ENCODE measurements at places on chromosomes 7 and 10.

DNA sequence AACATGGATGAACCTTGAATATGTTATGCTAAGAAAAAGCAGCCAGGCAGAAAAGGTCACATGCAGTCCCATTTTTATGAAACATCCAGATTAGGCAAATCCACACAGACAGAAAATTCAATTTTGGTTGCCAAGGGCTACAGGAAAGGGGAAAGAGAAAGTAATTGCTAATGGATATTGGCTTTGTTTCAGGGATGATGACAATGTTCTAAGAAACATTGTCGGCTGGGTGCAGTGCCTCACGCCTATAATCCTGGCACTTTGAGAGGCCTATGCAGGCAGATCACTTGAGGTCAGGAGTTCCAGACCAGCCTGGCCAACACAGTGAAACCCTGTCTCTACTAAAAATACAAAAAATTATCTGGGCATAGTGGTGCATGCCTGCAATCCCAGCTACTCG lies 23.0 kb downstream of the ZNF33B start:
- DNase-seq, result no peak

- DNase-seq, result no peak
Observed at GRCh38 chr10:7896297-7896696, 78.0 kb downstream of the TAF3 start.

DNA sequence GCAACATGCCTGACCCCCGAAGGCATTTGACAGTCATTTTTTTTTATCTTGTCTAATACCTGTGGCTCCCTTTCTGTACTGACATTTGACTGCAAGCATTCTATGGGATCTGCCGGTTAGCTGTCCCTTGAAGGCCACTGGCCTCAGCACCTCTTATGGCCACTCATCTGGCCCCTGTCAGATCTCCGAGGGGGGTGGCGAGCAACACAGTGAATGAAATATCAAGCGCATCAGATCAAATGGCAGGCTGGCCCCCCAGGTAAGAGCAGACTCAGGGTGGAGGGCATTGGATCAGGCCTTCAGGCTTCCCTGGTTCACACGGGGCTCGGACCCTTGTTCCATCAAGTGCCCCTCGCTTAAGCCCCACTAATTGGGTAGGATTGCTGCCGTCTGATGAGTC lies 199.6 kb upstream of the MKI67 start:
- no peak for DNase-seq

GRCh38 chr7:138838166-138838565 lies 40.2 kb upstream of the ATP6V0A4 start:
- DNase-seq, result no peak

GRCh38 chr10:29675984-29676383 lies 41.2 kb upstream of the SVIL start:
- DNase-seq, result no peak

GRCh38 chr10:129089341-129089740 lies 377.7 kb upstream of the MGMT start:
- no peak for DNase-seq

DNA sequence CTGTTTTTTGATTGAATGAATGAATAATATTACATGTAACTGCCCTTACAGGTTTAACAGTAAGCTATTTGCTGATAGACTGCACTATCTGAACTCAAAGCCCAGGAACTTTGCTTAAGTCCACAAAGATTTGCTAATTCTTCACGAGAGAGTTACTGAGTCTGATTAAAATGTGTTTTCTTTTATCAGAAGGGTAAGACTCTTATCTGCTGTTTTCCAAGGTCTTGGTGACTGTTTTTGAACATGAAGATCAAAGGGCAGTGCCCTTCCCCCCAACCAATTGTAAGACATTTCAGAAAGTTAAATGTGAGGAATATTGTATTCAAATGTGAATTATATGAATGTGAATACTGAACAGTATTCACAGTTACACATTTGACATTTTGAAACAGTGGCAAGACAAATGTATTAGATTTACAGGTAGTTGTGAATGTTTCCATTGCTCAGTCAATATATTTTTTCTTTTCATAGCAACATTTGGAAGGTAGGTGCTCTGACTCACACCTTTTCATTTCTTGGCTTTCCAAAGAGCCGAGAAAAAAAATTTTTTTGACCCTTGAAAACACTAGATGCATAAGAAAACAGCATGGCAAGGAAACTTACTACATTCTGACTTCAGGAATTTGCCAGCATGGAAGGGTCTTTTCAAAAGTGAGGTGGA lies 62.7 kb downstream of the DKK1 start:
- no peak for DNase-seq

GRCh38 chr7:75533926-75534325 lies 41.8 kb downstream of the SPDYE5 start:
- no peak for DNase-seq

GRCh38 chr7:1121886-1122831 lies 34.2 kb downstream of the GPER1 start:
- no peak for DNase-seq

DNA sequence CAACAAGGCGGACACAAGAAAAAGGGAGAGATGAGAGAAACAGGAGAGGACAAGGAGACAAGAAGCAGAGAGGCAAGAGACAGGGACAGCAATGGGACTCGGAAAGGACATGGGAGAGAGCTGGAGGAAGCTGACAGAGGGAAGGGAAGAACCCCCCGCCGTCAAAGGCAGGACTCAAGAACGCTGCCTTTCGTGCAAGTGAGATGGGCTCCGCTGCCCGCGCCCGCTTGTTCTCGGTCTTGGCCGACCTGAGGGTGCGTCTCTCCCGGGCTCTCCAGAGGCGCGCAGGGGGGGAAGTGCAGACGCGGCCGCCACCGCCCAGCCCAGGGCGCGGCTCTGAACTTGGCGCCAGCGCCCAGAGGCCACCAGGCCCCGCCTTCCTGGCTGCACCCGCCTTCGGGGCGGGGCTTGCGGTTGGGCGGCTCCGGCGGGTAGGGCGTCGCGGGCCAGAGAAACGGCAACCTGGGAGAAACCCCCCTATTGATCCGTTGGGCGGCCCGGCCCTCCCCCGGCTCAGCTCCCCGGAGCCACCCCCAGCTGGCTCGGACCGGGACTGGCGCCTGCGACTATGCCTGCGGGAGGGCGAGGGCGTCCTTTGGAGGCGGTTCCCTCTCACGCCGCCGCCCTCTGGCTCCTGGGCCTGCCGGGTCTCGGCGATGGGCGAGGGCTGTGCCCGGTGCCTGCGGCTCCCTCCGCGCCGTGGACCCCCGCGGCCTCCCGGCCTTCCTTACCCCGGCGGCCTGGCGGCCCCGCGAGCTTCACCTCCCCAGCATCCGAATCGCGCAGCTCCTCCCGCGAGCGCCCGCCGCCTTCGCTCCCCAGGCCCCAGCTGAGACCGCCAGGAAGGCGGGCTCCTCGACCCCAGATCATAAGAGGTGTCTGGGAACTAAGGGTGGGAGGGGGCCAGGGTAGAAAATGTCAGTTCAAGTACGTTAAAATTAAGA lies 2.2 kb upstream of the ANTXRL start:
- DNase-seq, result peak; percentile 49

GRCh38 chr10:78424723-78425122 lies 391.1 kb downstream of the RPS24 start:
- no peak for DNase-seq

GRCh38 chr10:133002685-133003084 lies 60.3 kb upstream of the CFAP46 start:
- DNase-seq, result no peak

GRCh38 chr10:6013413-6014192 lies 36.3 kb upstream of the IL15RA start:
- DNase-seq, result no peak

DNA sequence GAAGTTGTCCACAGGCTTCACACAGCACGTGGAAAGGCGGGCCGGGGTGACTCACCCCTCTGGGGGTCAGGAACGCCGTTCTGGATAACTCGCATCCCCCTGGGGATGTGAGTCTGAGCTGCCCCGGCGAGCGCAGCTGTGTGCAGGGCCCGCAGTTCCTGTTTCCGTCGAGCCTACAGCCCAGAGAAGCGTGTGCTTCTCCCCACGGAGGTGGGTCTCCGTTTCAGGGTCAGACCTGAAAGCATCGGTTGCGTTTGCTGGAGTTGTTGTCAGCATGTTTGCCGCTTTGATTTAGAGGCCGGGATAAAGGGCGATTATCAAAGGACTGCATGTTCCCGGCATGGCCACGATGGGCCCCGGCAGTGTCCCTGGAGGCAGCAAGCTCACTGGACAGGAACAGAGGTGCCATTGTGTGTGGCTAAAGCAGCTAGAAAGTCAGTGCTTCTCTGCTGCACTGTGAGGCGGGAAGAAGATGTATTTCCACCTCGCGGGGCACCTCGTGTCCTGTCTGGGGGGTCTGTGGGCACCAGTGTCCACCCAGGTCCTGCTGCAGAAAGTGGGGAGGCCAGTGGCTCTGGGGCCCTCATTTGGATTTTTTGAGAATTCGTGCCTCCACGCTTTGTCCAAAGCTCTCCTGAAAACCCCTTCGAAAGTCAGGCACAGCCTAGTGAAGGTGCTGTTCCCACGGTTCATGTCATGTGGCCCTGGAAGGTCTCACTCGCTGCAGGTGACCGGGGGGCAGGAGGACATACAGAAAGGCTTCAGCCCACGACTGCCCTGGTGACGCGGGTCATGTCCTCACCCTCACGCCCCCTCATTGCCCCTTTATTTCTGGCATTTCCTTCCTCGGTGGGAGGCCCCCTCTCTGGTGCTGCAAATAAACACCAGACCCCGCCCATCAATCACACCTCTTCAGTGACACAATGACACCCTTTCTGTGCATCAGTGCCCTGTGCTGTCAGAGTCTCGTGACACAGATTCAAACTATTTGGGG lies 27.4 kb upstream of the GDI2 start:
- no peak for DNase-seq

DNA sequence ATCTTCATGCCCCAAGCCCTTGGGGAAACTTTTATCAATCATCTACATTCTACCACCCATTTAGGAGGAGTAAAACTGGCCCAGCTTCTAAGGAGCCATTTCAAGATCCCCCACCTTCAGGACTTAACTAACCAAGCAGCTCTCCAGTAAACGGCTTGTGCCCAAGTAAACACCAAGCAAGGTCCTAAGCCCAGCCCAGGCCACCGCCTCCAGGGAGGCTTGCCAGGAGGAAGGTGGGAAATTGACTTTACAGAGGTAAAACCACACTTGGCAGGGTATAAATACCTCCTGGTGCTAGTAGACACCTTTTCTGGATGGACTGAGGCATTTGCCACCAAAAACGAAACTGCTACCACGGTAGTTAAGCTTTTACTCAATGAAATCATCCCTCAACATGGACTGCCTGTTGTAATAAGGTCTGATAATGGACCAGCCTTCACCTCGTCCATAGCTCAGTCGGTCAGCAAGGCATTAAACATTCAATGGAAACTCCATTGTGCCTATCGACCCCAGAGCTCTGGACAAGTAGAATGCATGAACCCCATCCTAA lies 5.6 kb downstream of the AKR1B15 start:
- DNase-seq, result no peak

DNA sequence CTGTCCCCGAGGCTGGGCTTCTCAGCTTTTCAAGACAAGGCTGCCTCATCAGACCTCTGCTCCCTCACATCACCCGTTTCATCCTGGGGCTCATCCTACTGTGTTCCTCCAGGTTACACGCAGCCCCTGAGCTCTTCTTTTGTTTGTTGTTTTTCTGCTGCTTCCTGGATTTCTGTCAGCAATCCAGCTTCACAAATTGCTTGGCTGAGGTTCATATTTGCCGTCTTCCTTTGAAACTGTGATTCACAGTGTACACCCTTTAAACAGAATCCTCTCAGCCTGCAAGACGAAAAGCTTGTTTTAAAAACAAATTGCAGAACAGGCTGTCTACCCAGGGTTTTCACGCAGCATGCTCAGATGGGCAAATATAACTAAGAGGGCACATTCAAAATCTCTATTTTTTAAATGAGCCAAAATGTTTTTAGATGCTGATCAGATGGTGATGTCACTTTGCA lies 39.1 kb upstream of the PARD3 start:
- DNase-seq, result peak; percentile 20

DNA sequence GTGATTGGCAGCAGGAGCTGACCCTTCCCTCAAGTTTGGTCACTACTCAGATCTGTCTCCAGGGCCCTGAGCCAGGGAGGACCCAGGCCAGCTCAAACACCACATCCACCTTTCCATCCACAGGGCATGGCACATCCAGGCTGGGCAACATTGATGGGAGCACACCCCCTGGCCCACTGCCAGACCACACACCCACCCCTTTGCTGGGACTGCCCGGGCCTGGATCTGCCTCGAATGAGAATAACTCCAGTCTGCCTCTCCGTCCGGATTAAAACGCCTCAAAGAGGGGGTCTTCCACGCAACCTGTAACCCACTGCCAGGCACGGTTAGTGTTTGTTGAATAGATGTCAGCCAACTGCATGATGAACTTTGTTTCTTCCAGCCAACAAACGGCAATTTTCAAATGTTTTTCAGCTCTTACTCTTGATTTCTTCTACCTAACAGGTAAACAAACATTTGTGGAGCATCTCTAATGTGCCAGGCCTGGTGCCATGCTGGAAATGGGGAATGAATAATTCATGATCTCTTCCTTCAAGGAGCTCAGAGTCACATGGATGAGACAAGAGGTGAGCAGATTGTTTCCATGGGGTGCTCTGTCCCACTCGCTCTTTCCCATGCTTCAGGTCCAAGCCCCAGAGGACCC lies 41.0 kb upstream of the CHST15 start:
- no peak for DNase-seq

GRCh38 chr7:51227861-51228260 lies 88.7 kb downstream of the COBL start:
- no peak for DNase-seq

DNA sequence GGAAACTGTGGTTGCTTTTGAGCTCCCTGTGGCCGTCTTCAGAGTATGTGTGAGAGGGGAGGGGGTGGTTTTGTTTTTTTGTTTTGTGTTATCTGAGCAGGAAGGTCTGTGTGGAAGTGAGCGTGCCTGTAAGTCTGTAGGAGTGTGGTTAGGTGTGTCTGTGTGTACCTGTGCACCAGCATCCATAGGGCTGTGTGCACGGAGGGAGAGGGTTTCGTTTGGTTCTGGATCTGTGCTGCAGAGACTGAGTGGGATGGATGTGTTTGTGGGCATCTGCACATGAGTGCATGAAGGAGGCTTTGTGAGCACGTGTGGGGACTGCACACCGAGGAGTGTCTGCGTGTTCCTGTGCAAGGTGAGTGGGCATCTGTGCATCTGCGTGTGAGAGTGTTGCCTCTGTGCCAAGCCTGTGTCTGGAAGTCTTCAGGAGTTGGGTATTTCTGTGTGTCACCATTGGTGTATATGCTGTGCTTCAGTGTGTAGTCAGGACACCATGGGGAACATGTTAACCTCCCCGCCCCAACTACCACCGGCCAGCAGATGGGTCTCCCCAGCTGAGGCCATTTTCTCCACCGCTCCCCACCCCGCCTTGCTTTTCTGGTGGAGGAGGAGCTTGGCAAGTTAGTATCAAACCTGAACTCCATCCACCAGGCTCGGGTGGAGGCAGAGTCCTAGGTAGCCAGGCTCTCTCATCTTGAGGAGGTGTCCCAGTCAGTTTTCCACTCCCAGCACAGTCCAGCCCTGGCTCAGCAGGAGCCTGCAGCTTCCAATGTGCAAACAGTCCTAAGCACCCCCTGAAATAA lies 7.1 kb upstream of the TLX1 start:
- no peak for DNase-seq

Data from H4 (cell line).